ENCODE measurements at places on chromosomes 12 and 14.

- H3K27ac ChIP-seq, result no peak overlapping the region
- H3K36me3 ChIP-seq, result no peaks in the 10 kb centered on the region
- H3K4me1 ChIP-seq, result no peaks in the 10 kb centered on the region
- H3K4me3 ChIP-seq, result no peak overlapping the region
- H3K27me3 ChIP-seq, result no peaks in the 10 kb centered on the region
Measured at GRCh38 chr12:84362552-84362897, 550.1 kb downstream of the SLC6A15 start.

GRCh38 chr12:93831374-93831773, 154.2 kb downstream of the CRADD start:
- H3K36me3 ChIP-seq, result no peaks in the 10 kb centered on the region
- H3K27me3 ChIP-seq, result no peaks in the 10 kb centered on the region
- DNase-seq, result no peak
- H3K27ac ChIP-seq, result no peak overlapping the region
- H3K4me3 ChIP-seq, result no peak overlapping the region

DNA sequence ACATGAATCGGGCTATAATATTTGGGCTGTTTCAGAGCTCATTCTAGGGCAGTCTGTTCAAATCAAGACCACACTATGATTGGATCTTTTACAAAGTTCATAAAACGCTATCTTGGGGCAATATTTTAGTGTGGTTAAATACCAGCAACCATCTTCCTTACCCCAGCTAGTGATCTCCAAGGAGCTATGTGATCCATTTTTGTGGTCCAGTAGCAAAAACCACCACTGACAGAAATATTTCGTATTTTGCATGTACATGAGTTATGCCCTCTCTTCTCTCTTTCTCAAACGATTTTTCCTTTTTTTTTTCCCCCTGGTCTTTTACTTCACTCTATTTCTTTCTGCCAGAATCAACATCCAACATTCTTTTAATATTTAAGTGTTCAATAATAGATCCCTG, 280.6 kb upstream of the KITLG start:
- no peaks in the 10 kb centered on the region for H3K4me1 ChIP-seq
- DNase-seq, result no peak
- H3K4me3 ChIP-seq, result no peak overlapping the region
- H3K36me3 ChIP-seq, result no peaks in the 10 kb centered on the region
- H3K27ac ChIP-seq, result no peak overlapping the region

- no peak for DNase-seq
- H3K27ac ChIP-seq, result no peak overlapping the region
- H3K4me3 ChIP-seq, result no peak overlapping the region
- H3K4me1 ChIP-seq, result no peaks in the 10 kb centered on the region
- no peaks in the 10 kb centered on the region for H3K36me3 ChIP-seq
Measured at GRCh38 chr14:57485635-57486034, 8.0 kb downstream of the CCDC198 start.

DNA sequence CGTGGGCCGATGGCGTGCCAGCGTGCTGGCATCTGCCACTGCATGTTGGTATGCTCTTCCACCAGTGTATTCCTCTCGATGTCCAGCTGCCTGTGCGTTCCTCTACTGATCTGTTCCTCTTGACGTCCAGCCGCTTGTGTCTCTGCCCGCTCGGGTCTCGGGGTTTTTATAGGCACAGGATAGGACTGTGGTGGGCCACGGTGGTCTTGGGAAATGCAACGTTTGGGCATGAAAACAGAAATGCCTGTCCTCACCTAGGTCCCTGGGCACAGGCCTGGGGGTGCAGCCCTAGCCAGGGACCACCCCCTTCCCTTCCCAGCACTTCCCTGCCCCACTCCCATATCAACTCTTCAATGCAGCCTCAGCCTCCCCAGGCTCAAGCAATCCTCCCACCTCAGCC, 10.3 kb upstream of the GALNT6 start:
- no peak overlapping the region for H3K4me3 ChIP-seq
- H3K27me3 ChIP-seq, result no peaks in the 10 kb centered on the region
- H3K27ac ChIP-seq, result no peak overlapping the region
- DNase-seq, result no peak
- no peaks in the 10 kb centered on the region for H3K36me3 ChIP-seq

DNA sequence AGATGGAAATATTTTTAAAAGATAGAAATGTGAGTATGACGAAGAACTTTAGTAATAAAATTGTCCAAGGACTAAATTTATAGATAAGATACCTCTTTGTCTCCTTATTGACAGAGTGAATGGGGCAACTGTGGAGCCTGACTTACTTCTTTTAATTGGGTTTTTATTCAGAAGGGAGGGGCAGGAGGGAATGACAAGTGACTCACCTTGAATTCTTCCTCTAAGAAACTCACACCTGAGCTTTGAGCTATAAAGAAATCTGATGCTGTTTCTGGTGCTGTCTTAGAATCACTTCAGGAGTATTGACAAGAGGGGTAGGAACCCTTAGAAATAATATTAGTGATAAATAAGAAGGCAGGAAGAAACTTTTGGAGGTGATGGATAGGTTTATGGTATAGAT, 951 bp downstream of the NR1H4 start:
- no peak overlapping the region for H3K4me3 ChIP-seq
- no peak for DNase-seq
- H3K27me3 ChIP-seq, result no peaks in the 10 kb centered on the region
- H3K36me3 ChIP-seq, result no peaks in the 10 kb centered on the region
- no peak overlapping the region for H3K27ac ChIP-seq

DNA sequence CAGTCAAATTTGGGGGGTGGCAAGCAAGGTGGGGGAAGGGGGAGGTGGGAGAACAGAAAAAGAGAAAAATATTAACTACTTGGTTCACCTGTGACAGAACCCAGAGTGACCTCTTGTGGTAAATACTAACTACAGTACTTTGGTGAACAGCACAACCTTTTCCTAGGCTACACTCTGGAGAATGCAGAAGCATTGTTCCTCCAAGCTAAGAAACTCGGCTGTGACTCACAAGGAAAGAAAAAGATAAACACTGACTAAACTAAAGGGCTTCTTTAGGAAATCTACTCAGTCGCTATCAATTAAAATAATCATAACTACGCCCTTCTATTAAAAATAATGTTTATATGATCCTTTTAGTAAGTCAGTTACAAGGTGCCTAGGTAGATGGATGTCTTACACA, 5.4 kb downstream of the KCNH5 start:
- H3K36me3 ChIP-seq, result no peaks in the 10 kb centered on the region
- no peak overlapping the region for H3K4me3 ChIP-seq
- no peak overlapping the region for H3K27ac ChIP-seq
- no peaks in the 10 kb centered on the region for H3K4me1 ChIP-seq
- H3K27me3 ChIP-seq, result no peaks in the 10 kb centered on the region
- DNase-seq, result no peak

GRCh38 chr12:6380141-6381121, 3.5 kb upstream of the LTBR start:
- H3K27me3 ChIP-seq, result no peaks in the 10 kb centered on the region
- H3K4me3 ChIP-seq, result no peak overlapping the region
- no peak for DNase-seq
- H3K4me1 ChIP-seq, result peaks cover 24% of the 10 kb centered on the region

DNA sequence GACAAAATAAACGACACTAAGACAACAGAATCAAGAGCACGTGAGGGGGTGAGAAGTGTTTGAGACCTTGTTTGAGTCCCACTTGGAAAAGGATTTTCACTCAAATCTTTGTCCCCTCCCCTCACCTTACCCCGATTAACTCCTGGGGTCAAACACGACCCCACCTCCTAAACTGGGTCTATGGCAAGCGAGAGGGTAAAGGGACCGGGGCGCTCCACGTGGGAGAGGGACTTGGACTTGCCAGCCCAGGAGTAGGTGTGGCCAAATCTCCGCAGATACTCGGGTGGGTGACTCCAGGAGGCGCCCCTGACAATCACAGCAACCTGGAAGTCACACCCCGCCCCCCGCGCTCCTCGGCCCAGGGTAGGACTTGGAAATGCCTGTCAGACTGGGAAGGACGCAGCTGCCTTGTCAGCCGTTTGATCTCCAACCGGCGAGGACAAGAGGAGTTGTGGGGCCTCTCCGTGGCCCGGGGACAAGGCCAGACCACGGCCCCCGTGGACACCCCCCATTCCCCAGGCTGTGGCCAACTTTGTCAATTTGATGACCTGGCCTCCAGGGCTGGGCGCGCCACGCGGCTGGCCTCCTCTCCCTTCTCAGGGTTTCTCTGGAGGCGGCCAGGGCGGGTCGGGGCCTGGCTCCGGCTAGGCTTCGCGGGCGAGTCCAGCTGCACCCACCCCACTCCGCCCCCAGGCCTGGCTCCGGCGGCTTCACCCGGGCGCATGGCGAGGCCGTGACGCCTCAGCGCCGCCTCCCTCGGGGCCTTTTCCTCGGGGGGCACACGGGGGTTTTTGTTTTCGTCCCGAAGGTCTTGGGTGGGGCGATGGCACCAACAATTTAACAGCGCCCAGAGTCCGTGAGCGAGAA, 1.1 kb upstream of the BCL11B start:
- DNase-seq, result no peak
- no peaks in the 10 kb centered on the region for H3K36me3 ChIP-seq
- peaks cover 20% of the 10 kb centered on the region for H3K27me3 ChIP-seq
- H3K27ac ChIP-seq, result no peak overlapping the region
- H3K4me1 ChIP-seq, result peaks cover 3% of the 10 kb centered on the region

DNA sequence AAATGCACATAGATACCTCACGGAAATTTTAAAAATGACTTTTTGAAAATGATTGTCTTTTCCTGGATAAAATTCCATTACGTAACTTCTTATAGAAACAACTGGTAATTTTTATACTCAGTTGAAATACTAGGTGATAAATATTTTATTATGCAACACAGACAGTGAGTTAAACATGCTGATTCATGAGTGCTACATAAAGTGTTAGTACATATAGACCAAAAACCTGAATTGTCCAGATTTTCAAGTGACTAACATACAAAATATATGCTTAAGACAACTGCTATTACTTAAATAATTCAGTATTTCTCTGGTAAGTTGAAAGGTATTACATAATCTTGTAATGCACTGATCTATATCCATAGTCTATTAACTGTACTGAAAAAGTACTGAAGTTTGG, 11.9 kb downstream of the PTPRO start:
- H3K4me1 ChIP-seq, result no peaks in the 10 kb centered on the region
- DNase-seq, result no peak
- no peaks in the 10 kb centered on the region for H3K27me3 ChIP-seq

GRCh38 chr12:49093792-49094159, 825 bp downstream of the DHH start:
- H3K27me3 ChIP-seq, result peaks cover 6% of the 10 kb centered on the region
- H3K4me1 ChIP-seq, result peaks cover 26% of the 10 kb centered on the region
- no peak overlapping the region for H3K4me3 ChIP-seq
- H3K36me3 ChIP-seq, result no peaks in the 10 kb centered on the region
- DNase-seq, result no peak

GRCh38 chr12:94305130-94305957, 154.3 kb downstream of the CEP83 start:
- no peak for DNase-seq
- peak overlapping the region; percentile 63 for H3K27ac ChIP-seq
- H3K4me3 ChIP-seq, result no peak overlapping the region
- no peaks in the 10 kb centered on the region for H3K36me3 ChIP-seq
- H3K27me3 ChIP-seq, result no peaks in the 10 kb centered on the region

DNA sequence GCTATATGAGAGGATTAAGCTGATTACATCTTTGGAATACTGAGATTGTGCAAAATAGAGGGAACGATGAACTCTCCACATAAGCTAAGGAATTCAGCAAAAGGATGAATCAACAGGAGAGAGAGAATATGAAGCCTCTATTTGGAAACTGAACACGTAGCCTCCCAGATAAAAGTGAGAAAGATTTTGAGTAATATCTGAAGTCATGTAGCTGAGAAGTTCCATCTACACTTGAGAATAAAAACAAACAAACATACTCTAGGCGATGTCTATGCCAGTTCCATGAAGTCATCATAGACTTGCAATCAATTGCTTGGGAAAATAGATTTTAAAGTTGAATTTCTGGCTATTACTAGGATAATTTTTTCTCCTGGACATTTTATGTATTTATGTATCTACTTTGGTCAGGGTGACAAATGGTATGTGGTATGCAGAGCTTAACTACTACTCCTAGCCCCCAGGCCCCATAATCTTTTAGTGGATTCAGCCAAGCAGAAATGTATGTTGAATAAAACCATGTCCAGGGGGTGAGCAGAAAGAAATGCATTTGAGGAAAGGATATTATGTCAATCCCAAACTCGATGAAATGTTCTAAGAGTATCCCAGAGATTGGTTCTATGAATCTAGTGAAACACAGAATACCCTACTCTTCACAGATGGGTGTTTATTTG, 627.4 kb downstream of the DIO2 start:
- no peak overlapping the region for H3K27ac ChIP-seq
- no peak overlapping the region for H3K4me3 ChIP-seq
- H3K4me1 ChIP-seq, result no peaks in the 10 kb centered on the region
- H3K27me3 ChIP-seq, result no peaks in the 10 kb centered on the region

DNA sequence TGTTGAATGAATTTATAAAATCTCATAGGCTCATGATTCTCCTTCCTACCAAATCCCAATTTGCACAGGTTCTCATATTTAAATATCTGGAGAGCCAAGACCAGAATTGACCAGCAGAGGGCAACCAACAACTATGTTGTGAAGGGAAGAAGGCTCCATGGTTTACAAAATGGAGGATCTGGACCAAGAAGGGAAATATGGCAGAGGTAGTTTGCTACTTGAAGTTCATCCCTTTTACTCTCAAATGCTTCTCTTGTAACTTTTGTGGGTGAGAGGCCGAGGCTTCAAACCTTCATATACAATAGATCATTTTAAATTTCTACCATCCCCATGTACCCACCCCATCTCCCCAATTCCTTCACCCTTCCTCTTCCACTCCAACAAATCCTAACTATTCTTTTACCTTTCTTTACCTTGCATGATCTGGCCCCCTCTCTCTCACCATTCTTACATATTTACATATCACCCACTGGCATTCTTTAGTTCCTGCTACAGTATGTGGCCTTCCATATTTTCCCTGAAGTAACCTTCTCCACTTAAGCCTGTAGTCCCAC, 3.8 kb upstream of the SMARCC2 start:
- no peaks in the 10 kb centered on the region for H3K27me3 ChIP-seq
- H3K4me3 ChIP-seq, result no peak overlapping the region
- no peak overlapping the region for H3K27ac ChIP-seq
- H3K4me1 ChIP-seq, result no peaks in the 10 kb centered on the region

DNA sequence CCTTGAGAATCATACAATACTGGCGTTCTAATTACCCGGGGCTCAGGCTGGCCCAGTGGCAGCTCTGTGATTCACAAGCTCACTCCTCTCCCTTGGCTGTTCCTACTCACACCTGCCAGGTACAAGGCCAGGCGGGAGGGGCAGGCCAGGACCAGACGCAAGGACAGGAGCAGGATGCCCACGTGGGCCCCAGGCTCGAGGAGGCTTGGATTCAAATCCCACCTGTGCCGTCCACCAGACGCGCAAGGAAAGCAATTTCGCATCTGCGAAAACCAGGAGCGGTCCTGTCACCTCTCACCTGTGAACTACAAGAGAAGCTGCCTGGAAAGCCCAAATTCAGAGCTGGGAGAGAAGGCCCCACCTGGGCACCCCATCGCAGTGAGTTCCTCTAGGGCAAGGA, 50.6 kb downstream of the BCL11B start:
- no peak overlapping the region for H3K27ac ChIP-seq
- no peaks in the 10 kb centered on the region for H3K27me3 ChIP-seq
- no peaks in the 10 kb centered on the region for H3K4me1 ChIP-seq
- H3K36me3 ChIP-seq, result no peaks in the 10 kb centered on the region

GRCh38 chr14:104694475-104694950, 5.1 kb downstream of the INF2 start:
- H3K36me3 ChIP-seq, result no peaks in the 10 kb centered on the region
- H3K4me3 ChIP-seq, result no peak overlapping the region
- H3K4me1 ChIP-seq, result peaks cover 45% of the 10 kb centered on the region
- H3K27me3 ChIP-seq, result no peaks in the 10 kb centered on the region

Data from uterus (tissue), 4 donors.